DMS79 treated with DMSO at 0.1 percent for 48 hours (cell line): ENCODE measurements at places on chromosomes 6 and 20.

- no peak for DNase-seq
Observed at GRCh38 chr6:126963077-126963809, 155.2 kb upstream of the RSPO3 start.

DNA sequence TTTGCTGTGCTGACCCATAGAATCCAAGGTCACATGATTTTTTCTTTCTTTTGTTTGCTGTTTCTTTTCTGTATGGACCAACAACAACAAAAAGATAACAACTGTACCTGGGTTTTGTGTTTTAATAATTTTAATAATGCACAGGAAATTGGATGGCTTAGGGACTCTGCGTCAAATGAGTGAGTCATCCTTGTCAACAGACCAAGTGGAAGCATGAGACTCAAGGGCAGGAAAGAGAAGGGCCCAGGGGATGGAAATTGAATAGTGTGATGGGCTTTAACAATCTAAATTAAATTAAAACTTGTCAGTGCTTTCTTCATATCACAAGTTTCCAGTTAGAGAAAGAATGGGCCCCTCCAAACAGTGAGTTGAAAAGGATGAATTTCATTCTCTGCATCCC is 413.0 kb downstream of the PREX1 start:
- DNase-seq, result no peak

DNA sequence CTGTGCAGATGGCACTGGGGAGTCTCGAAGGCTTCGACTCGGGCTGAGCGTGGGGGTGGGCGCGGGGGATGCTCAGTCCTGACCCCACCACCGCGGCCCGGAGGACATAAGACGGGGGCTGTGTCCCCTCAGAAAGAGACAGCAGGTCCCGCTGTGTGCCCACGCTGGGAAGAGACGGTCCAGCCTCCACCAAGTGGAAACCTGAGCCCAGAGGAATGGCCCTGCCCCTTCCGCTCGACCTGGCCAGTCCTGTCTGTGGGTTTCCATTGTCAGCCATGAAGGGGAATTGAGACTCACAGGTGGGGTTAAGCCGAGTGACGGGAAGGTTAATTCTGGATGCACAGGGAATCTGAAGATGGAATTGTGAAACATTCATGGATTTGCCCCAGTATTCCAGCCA is 442.7 kb downstream of the PREX1 start:
- DNase-seq, result no peak

DNA sequence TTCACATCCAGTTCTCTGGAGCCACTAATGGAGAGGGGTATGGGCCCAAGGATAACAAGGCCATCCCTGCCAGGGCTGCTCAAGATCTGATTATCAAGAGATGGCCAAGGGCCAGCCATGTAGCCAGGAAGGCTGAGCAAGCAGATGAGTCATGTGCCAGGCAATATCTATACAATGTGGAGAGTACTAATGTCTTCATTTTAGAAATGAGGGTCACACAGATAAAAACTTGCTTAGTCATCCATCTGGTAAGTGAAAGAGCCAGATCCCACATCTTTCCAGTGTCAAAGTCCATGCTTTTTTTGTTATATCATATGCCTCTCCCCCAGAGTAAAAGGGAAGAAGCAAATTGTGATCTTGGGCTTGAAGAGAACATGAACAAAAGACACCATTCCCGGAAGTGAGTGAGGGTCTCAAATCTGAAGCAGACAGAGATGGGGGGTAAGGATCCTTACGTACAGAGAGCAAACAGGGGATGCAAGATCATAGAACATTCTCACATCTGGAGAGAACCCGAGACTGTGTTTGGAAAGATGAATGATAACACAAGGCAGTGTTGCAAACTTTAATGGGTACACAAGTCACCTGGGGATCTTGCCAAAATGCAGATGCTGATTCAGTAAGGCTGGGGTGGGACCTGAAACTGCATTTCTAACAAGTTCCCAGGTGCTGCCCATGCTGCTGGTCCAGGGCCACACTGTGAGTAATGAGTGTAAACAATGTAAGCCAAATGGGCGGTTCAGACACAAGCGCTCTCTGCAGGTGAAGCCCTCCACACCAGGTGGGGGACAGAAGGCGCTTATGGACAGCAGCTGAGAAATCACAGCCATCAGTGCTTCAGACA is 20.0 kb upstream of the GSTA3 start:
- DNase-seq, result no peak

DNA sequence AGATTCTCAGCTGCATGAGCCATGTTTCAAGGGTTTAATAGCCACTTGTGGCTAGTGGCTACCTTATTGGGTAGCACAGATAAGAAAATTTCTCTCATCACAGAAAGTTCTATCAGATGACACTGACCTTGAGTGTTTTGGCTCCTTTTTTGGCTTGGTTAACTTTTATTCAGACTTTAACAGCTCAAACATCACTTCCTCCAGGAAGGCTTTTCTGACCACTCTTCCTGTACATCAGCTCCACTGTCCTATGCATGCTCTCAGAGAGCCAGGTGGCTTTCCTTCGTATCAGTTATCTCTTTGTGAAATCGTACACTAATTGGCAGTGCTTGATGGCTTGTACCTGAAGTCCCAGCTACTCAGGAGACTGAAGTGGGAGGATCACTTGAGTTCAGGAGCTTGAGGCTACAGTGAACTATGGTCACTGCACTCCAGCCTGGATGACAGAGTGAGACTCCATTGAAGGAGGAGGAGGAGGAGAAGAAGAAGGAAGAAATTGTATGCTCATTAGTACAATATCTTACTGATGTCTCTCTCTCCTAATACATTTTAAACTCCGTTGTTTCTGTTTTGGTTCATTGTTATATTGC is 10.7 kb downstream of the MAFB start:
- DNase-seq, result peak; percentile 43
